Stimulated activated CD8-positive, alpha-beta memory T cell treated with anti-CD3 and anti-CD28 coated beads, Interleukin-4, amount 100 ng/mL, for 1 hour (primary cell): ENCODE measurements at places on chromosomes 3 and 15.

DNA sequence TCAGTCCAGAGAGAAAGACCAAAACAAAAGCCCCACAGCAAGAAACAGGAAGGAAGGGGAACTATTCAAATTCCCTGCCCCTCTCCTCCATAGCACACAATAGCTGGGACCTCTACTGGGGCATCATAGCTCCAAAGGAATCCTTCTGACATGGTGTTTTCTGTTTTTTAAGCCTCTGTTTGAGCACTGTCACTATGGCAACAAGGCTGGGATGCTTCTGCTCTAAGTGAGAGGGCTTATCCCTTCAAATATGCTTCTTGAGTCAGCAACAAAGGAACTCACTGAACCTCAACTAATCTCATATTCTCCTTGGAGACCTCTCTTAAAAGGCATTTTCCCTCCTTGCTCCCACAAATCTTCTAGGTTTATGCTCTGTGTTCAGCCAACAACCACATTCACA is 40.5 kb downstream of the MYLK start:
- DNase-seq, result no peak

- DNase-seq, result no peak
These were observed 465.5 kb upstream of the PPP2R3A start for GRCh38 chr3:135500034-135500433.

DNA sequence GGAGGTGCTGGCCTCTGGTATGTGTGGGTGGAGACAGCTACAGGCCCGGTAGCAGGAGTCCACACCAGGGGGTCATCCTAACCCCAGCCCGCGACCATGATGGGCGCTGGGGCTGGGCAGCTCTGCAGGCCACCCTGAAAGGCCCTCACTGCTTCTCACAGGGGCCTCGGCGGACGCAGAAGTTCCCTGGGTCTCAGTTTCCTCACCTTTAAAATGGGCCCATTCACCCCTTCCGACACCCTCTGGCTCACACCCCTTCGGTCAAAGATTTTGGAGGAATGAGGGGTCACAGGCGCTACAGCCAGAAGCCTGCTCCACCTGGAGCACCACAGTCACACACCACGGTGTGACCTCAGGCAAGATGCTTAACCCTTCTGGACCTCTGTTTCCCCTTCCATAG is 8.0 kb downstream of the PLXND1 start:
- no peak for DNase-seq

GRCh38 chr3:42009456-42009855 is 47.6 kb upstream of the ULK4 start:
- no peak for DNase-seq

DNA sequence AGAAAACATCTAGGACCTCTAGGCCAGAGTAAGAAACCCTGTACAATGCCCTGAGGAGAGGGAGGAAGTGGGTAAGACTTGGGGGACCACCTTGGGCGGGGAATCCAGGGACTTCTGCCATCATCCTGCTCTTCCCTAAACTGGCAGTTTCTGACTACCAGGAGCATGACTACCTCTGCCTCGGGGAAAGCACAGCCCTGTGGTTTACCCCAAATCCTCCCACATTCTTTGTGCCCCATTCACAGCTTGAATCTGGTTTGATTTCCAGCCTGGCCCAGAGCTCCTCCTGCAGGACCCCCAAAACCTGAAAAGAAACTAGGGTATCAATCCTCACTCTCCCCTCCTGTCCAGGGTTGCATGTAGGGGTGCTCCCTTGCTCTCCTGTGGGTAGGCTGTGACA is 4.7 kb downstream of the C3orf18 start:
- no peak for DNase-seq

- DNase-seq, result no peak
These were observed 105.3 kb downstream of the CTNNB1 start for GRCh38 chr3:41304593-41304992.

GRCh38 chr3:70885636-70886035 is 573.2 kb upstream of the MDFIC2 start:
- DNase-seq, result no peak
